H1 (cell line): ENCODE measurements at places on chromosomes 2 and 18. TPM values are rescaled to one million over a fixed set of nuclear protein-coding genes. Genes with fewer than 3 reads are reported as not detected.

DNA sequence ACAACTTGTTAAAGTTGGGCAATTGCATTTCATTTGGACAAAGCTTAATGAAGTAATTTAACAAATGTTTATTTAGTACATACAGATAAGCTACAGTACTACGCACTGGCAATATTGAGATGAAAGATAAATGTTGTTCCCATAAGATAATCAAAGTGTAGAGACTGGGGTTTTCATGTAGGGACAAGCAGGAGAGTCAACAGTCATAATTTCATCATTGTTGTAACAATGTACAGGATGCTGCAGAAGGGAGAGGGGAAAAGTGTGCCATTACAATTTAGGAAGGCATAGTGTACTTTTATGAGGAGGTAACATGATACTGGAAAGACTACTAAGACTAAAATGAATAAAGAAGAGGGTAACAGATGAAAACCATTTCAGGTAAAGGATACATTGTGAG, 441.6 kb downstream of the ERBB4 start:
- DNase-seq = no peak
- H3K27me3 ChIP-seq = no peaks in the 10 kb centered on the region
- H3K4me3 ChIP-seq = no peak overlapping the region
- H3K36me3 ChIP-seq = no peaks in the 10 kb centered on the region
- H3K27ac ChIP-seq = no peak overlapping the region
- H3K4me1 ChIP-seq = no peaks in the 10 kb centered on the region

GRCh38 chr2:188524519-188525113, 232.9 kb downstream of the GULP1 start:
- H3K27ac ChIP-seq = no peak overlapping the region
- no peaks in the 10 kb centered on the region for H3K36me3 ChIP-seq
- H3K4me1 ChIP-seq = no peaks in the 10 kb centered on the region
- DNase-seq = no peak

- H3K4me1 ChIP-seq = no peaks in the 10 kb centered on the region
- no peak overlapping the region for H3K4me3 ChIP-seq
- H3K27me3 ChIP-seq = no peaks in the 10 kb centered on the region
- no peak for DNase-seq
Observed at GRCh38 chr2:66897691-66898150, 462.8 kb downstream of the MEIS1 start.

The SAG gene
- total RNA-seq = not detected in 2 replicates

The PIKFYVE gene
- total RNA-seq = 33.5 and 35.8 TPM in 2 replicates

The RAMP1 gene
- total RNA-seq = 0.65 and 2.0 TPM in 2 replicates

- peaks cover 11% of the 10 kb centered on the region for H3K4me1 ChIP-seq
- H3K36me3 ChIP-seq = no peaks in the 10 kb centered on the region
- H3K27ac ChIP-seq = no peak overlapping the region
- no peaks in the 10 kb centered on the region for H3K27me3 ChIP-seq
Observed at GRCh38 chr2:75787532-75788132, 76.9 kb upstream of the GCFC2 start.

- no peaks in the 10 kb centered on the region for H3K27me3 ChIP-seq
- no peaks in the 10 kb centered on the region for H3K36me3 ChIP-seq
- DNase-seq = no peak
- peaks cover 6% of the 10 kb centered on the region for H3K4me1 ChIP-seq
- no peak overlapping the region for H3K4me3 ChIP-seq
- no peak overlapping the region for H3K27ac ChIP-seq
Observed at GRCh38 chr18:6363216-6363615, 51.5 kb downstream of the L3MBTL4 start.

- H3K27ac ChIP-seq = no peak overlapping the region
- H3K36me3 ChIP-seq = no peaks in the 10 kb centered on the region
- H3K4me3 ChIP-seq = no peak overlapping the region
- no peaks in the 10 kb centered on the region for H3K27me3 ChIP-seq
- no peak for DNase-seq
- H3K4me1 ChIP-seq = no peaks in the 10 kb centered on the region
Observed at GRCh38 chr2:140539242-140539875, 1591.5 kb downstream of the LRP1B start.

GRCh38 chr2:218993345-218994315, at the start of gene CRYBA2:
Gene CRYBA2, minus strand, starts transcription at chr2:218993422. Its CDS starts 246 bp downstream, at chr2:218993176.
- no peaks in the 10 kb centered on the region for H3K36me3 ChIP-seq
- H3K27me3 ChIP-seq = peaks cover 98% of the 10 kb centered on the region
- H3K4me3 ChIP-seq = peak within 1 kb of the TSS; percentile 8; the same call in 1 of the 2 replicates
- peak; percentile 64 for DNase-seq
- H3K27ac ChIP-seq = no peak within 1 kb of the TSS

DNA sequence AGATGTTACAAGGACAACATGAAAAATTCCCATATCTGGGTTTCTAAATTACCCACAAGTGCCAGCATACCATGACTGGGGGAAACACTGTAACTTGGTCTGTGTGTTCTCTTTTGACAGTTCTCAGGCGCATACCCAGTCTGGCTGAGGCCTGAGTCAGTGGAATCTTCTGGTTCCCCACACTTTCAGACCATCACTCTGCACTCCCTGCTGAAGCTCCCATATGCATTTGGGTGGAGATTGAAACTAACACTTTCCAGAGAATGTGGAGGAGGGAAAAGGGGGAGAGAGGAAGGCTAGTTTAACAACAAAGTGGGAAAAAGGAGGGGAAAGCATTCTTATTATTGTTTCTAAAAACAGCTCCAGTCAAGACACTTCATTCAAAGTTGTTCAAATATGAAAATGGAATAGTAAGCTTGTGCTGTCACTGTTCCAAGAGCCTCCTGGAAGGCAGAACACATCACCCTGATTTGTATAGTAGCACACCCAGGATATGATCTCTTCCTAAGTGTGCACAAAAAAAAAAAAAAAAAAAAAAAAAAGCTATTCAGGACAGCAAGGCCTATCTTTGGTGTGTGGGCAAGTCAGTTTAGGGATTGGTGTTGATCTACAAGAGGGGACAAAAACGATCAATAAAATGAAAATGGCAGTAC, 48.1 kb upstream of the CTIF start:
- no peaks in the 10 kb centered on the region for H3K36me3 ChIP-seq
- H3K27me3 ChIP-seq = no peaks in the 10 kb centered on the region
- H3K27ac ChIP-seq = no peak overlapping the region
- no peak overlapping the region for H3K4me3 ChIP-seq

DNA sequence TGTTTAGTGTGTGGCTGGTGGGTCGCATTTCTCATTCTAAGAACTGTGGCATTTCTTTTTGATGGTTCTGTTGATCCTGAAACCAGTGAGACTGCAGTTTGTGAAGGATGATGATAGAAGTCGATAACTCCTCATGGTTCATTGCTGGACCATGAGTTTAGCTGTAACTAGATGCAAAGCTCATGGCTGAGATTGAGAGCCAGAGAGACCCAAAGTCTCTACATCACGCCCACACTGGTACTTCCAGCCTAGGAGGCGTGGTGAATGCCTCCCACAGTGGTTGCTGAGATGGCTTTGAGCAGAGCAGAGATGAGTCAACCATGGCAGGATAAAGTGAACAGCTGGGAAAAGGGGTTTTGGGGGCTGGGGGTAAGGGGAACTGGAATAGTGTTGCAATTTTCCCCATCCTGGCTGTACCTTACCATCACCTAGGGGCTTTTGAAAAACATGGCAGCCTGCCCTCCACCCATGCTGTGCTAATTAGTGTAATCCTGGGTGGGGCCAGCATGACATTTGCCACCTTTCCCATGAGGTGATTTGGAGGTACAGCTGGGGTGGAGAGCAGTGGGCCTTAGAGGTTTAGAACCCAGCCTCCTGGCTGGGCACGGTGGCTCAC, 24.1 kb downstream of the INPP4A start:
- no peak overlapping the region for H3K4me3 ChIP-seq
- H3K4me1 ChIP-seq = peaks cover 15% of the 10 kb centered on the region
- no peaks in the 10 kb centered on the region for H3K36me3 ChIP-seq

The SERPINB8 gene
- 0.50 and 1.2 TPM in 2 replicates for total RNA-seq

The TOGARAM2 gene
- total RNA-seq = 0.59 and 1.4 TPM in 2 replicates

- DNase-seq = no peak
- H3K36me3 ChIP-seq = no peaks in the 10 kb centered on the region
- H3K4me3 ChIP-seq = no peak overlapping the region
- no peaks in the 10 kb centered on the region for H3K4me1 ChIP-seq
Observed at GRCh38 chr18:79878741-79879378, 72.6 kb downstream of the SLC66A2 start.

DNA sequence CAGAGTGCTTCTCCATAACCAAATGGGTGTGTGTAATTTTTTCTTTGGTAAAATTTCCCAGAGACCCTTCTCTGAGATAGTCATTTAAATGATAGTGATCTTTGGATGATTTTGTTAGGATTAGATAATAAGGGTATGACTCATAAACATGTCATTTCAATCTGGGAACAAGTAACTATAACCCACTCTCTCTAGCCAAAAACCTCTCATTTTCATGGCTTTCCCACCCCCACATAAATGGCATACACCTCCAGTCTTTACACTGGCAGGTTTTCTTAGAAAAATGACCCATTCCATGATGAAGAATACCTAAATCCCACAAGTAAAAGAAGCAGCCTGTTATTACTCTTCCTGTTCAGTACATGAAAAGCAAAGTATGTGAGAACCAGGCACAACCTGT, 572.0 kb upstream of the ZEB2 start:
- H3K27ac ChIP-seq = no peak overlapping the region
- no peaks in the 10 kb centered on the region for H3K36me3 ChIP-seq
- no peak overlapping the region for H3K4me3 ChIP-seq
- no peak for DNase-seq
- H3K27me3 ChIP-seq = no peaks in the 10 kb centered on the region

GRCh38 chr2:210132239-210132638, 39.0 kb downstream of the KANSL1L start:
- H3K4me1 ChIP-seq = peaks cover 2% of the 10 kb centered on the region
- no peaks in the 10 kb centered on the region for H3K36me3 ChIP-seq
- H3K4me3 ChIP-seq = no peak overlapping the region
- no peaks in the 10 kb centered on the region for H3K27me3 ChIP-seq
- H3K27ac ChIP-seq = no peak overlapping the region

The HAUS1 gene
- total RNA-seq = 91.7 and 104 TPM in 2 replicates

The CPSF3 gene
- total RNA-seq = 90.1 and 93.3 TPM in 2 replicates

GRCh38 chr2:188787021-188787657, 187.0 kb upstream of the COL3A1 start:
- no peaks in the 10 kb centered on the region for H3K4me1 ChIP-seq
- no peak overlapping the region for H3K27ac ChIP-seq
- H3K27me3 ChIP-seq = no peaks in the 10 kb centered on the region
- DNase-seq = no peak
- no peak overlapping the region for H3K4me3 ChIP-seq

The LBX2 gene
- total RNA-seq = 0.55 TPM in 1 of 2 replicates, not detected in the other

- no peaks in the 10 kb centered on the region for H3K36me3 ChIP-seq
- no peak overlapping the region for H3K4me3 ChIP-seq
- H3K27ac ChIP-seq = no peak overlapping the region
- H3K4me1 ChIP-seq = no peaks in the 10 kb centered on the region
Observed at GRCh38 chr18:76205906-76206305, 289.1 kb downstream of the ZNF516 start.

DNA sequence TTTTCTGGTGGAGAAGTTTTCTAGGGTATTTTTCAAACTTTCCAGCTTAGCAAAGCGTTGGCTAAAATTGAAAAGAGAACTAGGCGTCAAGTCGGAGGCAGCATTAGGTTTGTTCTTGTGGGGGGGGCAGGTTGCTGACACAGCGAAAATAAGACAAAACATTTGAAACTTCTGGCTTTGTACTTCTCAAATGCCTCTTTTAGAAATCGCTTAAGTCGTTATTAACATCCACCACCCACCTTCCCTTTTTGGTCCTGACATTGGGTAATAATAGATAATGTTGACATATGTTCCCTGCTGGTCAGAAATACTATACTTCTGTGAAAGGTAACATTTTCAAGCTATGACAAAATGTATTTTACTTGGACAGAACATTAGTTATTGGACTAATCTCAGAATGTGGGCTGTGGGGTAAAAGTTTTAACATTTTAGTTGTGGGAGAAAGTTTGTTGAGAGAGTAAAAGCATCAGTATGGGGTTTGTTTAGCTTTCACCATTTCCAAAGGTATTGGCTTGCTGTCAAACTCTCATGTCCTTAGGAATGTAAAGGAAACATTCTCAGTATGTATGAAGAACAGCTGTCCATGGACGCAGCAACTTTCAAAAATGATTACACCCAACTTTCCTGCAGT, 88.1 kb upstream of the ZEB2 start:
- no peaks in the 10 kb centered on the region for H3K36me3 ChIP-seq
- no peaks in the 10 kb centered on the region for H3K27me3 ChIP-seq
- H3K4me1 ChIP-seq = no peaks in the 10 kb centered on the region

The RBKS gene
- 0.75 and 1.1 TPM in 2 replicates for total RNA-seq

The CIB4 gene
- not detected in 2 replicates for total RNA-seq

GRCh38 chr2:136117909-136118818, at the start of gene CXCR4:
Gene CXCR4, minus strand, starts transcription at chr2:136118149. Its CDS starts 89 bp downstream, at chr2:136118060.
- H3K36me3 ChIP-seq = no peaks in the 10 kb centered on the region
- no peak within 1 kb of the TSS for H3K27ac ChIP-seq

The ITPRIPL1 gene
- total RNA-seq = 16.1 and 17.1 TPM in 2 replicates

- DNase-seq = no peak
- no peaks in the 10 kb centered on the region for H3K27me3 ChIP-seq
- no peak overlapping the region for H3K27ac ChIP-seq
- H3K36me3 ChIP-seq = no peaks in the 10 kb centered on the region
Observed at GRCh38 chr2:237980087-237980486, 13.3 kb downstream of the UBE2F start.

The OSBPL6 gene
- total RNA-seq = 5.6 and 7.2 TPM in 2 replicates

DNA sequence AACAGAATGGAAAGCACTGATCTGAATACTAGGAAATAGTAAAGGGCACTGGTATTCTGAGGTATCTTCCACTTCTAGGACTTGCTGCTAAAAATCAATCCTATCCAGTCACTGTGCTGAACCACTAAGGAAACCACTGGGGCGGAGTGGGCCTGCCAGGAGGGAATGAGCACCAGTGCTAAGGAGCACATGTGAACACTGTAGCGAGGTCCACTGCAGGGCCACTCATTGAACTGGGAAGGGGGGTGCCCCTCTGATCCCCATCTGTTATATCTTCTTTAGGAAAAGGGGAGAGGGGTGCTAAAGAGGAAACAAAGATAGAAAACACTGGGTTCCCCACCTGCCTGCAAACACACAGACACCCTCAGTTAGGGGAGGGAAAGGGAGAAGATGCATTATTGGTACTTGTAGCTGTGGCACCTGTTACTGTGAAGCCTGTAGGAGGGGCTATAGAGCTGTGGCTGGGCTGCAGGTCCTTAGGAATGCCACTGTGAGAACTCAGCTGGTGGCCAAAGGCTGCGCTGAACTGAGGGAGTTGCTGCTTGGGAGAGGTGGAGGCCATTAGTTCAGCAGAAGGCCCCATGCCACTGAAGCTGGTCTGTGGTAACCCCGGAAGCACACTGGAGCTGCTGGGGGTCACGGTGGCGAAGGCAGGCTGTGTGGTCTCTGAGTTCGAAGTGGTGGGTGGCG, 81.8 kb downstream of the INO80D start:
- peak; percentile 39 for DNase-seq
- no peak overlapping the region for H3K4me3 ChIP-seq
- H3K36me3 ChIP-seq = peaks cover 12% of the 10 kb centered on the region
- no peaks in the 10 kb centered on the region for H3K4me1 ChIP-seq

DNA sequence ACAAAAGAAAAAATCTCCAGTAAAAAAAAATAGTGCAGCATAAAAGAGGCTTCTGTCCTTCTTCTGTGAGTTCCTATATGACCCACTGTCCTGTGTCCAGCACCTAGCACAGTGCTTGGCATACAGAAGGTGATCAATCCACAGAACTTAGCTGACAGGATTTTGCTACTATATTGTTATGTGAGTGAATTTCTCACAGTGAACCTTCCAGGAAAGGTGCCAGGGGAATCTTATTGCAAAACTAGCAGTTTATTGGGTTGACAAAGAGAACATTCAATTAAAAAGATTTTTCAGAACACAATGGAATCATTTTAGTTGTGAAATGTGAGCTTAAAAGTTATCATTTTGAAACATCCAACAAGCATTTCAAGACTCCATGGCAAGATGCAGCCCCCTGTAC, 12.4 kb upstream of the TRIB2 start:
- DNase-seq = no peak
- no peak overlapping the region for H3K4me3 ChIP-seq
- H3K4me1 ChIP-seq = no peaks in the 10 kb centered on the region
- H3K27me3 ChIP-seq = no peaks in the 10 kb centered on the region
- no peak overlapping the region for H3K27ac ChIP-seq
- no peaks in the 10 kb centered on the region for H3K36me3 ChIP-seq

The FLACC1 gene
- 0.58 and 0.80 TPM in 2 replicates for total RNA-seq

The IRS1 gene
- 24.9 and 26.9 TPM in 2 replicates for total RNA-seq

The TSPYL6 gene
- not detected in 2 replicates for total RNA-seq

The SP140L gene
- 0.31 and 1.5 TPM in 2 replicates for total RNA-seq
